SW480 (cell line): ENCODE measurements at places on chromosomes 3 and 15.
A peak's percentile ranks its signal among the peaks of the same experiment; 100 is the strongest.

GRCh38 chr15:52680041-52680391 lies 828 bp upstream of the ATOSA start:
- no peak for DNase-seq

- DNase-seq: no peak
Measured at GRCh38 chr3:111913163-111913763, 54.2 kb downstream of the PHLDB2 start.

DNA sequence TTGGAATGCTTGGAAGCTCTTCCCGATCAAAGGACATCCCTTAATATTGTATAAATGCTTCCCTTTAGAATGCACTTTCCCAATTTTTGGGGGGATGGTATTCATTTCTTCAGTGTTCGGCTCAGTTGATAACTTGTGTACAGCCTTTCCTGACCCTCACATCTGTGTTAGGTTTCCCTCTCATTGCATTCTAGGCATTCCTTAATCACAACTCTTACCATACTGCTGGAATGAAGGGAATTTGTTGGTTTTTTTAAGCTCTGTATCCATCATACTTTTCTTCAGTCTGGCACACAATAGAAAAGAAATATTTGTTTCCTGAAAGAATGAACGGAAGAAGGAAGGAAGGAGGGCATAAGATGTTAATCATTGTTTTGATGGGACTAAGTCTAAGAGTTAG lies 119.5 kb downstream of the CHST2 start:
- DNase-seq: no peak

DNA sequence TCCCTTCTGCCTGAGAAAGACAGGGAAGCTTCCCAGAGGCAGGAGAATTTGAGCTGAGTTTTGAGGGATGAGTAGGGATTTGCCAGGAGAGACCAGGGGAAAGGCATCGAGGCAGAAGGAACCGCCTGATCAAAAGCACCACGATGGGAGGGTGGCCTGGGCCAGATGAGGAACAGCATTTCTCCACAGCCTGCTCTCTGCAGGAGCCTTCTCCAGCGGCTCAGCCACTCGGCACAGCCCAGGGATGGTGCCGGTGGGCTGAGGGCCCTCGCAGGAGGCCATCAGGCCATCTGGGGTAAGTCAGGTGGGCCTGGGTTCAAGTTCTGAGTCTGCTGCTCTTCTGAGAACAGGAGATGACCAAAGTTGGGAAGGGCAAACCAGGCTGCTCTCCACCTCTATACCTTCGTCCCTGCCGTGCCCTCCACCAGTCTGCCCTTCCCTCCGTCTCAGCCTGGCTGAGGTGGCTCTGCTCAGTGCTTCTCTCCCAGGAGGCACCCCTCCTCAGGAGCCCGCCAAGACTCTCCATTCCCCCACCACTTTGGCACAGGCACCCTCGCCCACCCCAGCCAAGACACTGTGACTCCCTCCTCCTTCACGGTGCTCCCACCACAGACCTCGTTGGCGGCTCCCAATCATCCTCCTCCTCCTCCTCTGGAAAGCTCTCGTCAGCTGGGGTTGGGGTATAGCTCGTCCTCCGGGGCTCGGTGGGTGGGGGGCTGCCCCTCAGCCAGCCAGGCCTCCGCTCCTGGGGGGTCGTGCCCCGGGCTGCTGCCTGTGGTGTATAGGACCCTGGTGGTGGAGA lies 34.9 kb downstream of the GRIP2 start:
- no peak for DNase-seq

DNA sequence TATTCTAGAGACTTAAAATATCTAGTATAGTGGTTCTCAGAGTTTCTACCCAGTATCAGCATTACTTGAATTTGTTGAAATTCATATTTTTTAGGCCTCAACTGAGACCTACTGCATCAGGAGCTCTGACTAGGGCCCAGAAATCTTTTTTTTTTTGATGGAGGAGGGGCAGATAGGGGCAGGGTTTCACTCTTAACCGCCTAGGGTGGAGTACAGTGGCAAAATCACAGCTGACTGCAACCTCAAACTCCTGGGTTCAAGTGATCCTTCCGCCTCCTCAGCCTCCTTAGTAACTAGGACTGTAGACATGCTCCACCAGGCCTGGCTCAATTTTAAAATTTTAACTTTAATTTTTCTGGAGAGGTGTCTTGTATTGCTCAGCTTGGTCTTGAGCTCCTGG lies 36.6 kb downstream of the CHD2 start:
- no peak for DNase-seq

GRCh38 chr3:111978583-111979433 lies at the start of gene ABHD10:
ABHD10 (plus strand) TSS chr3:111979026; CDS start chr3:111979062, 36 bp downstream.
- peak; percentile 97 for DNase-seq

DNA sequence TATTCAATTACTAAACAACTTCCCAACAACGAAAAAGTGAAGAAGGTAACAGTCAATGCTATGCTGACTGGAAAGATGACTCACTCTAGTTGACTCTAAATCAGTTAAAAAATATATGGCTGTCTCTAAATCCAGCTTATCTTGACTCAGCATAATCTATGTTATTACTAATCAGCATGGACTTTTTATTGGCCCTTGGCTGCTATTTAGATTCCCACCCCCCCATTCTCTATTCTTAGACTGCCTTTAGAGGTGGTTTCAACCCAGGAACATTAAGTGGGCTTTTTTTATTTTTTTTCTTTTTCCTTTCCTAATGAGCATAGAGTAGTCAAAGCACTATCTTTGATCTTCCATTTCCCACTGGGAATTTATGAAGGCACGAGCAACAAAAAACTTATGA lies 1.9 kb downstream of the PCOLCE2 start:
- peak; percentile 38 for DNase-seq

DNA sequence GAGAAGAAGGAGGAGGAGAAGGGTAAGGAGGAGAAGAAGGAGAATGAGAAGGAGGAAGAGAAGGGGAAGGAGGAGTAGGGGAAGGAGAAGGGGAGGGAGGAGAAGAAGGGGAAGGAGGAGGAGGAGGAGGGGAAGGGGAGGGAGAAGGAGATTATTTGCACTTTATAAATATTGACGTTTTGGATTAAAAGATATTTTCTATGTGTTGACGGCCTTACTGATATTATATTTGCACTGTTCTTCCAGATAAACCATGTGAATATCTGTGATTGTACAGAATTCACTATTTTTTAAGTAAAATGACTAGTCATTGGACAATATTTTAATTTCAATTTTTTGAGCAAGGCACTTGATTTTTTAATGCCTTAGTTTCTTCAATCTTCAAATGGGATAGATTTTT lies 310.5 kb upstream of the DNAJC19 start:
- DNase-seq: no peak

DNA sequence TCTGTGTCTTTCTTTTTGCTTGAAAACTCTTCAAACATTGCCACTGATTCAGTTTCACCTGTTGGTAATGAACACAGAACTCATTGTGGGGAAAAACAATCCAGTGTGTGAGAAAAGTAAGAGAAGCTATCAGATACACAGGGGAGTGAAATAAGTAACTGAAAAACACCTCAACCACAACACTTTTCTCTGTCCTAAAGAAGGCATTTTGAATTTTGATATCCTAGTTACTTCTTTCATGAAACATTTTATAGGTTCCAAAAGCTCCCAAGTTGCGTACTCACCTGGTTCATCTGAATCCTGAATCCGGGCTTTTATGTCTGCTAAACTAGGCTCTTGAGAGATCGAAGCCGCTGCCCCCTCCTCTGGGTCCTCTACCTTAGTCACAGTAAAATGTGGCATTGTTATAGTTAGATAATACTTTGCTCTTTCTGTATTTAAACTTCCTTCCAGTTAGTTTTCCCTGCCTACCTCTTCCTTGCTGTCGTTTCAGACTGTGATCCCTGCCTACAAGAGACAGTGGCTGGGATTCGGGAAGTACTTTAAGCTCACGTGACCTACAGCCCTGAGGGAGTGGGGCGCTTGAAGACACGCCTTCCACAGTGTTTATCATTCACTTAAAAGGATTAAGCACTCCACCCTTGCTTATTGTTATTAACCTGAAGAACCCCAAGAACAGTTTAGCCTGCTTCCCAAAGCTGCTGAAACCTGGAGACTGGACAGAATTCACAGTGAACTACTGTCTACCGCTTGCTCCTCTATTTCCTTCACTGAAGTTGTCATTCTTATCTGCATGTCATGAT lies 19.1 kb downstream of the SLC12A6 start:
- DNase-seq: peak; percentile 69

DNA sequence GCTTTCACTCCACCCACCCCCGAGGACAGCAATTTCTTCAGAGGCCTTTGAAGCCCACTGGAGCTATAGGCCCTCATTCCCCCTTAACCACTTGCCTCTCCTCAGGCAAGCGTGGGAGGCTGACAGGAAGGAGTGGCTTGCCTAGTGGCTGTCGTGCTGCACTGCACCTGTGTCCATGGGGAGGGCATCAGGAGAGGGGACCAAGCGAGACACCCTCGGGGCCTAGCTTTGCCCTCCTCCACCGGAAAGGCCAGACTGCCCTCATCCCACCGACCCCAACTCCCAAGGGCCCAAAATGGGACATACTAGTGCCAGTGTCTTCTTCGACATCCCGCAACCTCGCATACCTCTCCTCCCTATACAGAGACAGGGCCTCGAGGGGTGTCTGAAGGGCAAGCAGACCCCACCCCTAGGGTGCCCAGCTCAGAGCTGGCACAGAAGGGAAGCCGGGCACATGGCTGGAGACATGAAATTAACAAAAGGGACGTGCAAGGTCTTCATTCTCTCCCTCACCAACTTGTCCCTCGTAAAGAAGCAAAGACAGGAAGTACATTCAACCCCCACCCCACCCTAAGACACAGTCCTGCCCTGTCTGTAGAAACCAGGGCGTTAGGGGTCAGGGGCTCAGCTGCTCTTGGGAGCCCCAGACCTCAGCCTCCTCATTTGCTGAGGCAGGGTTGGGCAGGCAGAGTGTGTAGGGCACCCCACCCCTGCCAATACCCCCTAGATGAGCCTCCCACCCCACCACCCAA lies 24.3 kb downstream of the VIPR1 start:
- DNase-seq: peak; percentile 36

DNA sequence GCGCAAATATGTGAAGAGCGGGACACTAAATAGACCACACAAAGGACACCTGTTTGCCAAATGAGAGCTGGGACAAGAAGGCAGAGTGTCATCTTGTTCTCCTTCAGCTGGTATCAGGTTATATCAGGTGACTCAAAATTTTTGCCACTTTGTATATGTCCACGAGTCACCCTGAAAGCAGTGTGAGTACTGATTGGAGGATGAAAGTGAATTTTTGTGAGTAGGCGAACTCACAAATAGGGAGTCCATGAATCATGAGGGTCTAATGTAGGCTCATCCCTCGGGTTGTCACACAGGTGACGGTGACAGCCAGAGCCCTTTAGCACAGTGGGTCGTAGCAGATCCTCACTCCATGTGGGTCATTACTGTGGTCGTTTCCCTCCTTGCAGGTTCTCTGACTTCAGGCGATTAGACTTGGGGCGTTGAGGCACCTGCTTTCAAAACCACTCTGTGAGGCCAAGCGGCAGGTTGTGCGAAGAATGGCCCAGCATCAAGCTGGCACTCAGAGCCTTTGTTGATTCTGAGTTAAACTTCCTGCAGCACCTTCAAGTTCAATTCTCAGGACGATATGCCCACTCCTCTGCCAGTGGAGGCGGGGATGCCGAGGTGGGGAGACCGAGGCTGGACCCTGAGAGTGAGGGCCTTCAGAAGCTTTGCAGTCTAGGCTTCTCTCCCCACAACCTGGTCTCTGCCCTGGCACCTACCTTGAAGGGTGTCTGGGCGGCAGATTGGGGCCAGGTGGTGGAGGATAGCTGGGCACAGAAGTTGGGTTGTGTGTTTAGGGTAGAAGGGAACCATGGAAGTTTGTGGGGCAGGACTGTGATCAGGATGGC lies 173.8 kb downstream of the SMAD6 start:
- no peak for DNase-seq
